Nasal cavity respiratory epithelium epithelial cell of viscerocranial mucosa (primary cell): ENCODE measurements at places on chromosomes 2 and 18. TPM values are rescaled to one million over a fixed set of nuclear protein-coding genes. Genes with fewer than 3 reads are reported as not detected.

CD8A gene
- 0.07 TPM in 1 of 2 replicates, not detected in the other for total RNA-seq

ST8SIA3 gene
- total RNA-seq: not detected in 2 replicates

PROKR1 gene
- total RNA-seq: under 0.01 TPM in 1 of 2 replicates, not detected in the other

ARHGAP15 gene
- 0.07 TPM in 1 of 2 replicates, not detected in the other for total RNA-seq

RND3 gene
- total RNA-seq: 354 and 1,220 TPM in 2 replicates

ALPG gene
- total RNA-seq: not detected in 2 replicates

VIT gene
- total RNA-seq: not detected in 2 replicates
